ENCODE measurements at places on chromosomes 13 and 19.

GRCh38 chr13:93248627-93249047 lies 22.0 kb downstream of the GPC6 start:
- DNase-seq = no peak

DNA sequence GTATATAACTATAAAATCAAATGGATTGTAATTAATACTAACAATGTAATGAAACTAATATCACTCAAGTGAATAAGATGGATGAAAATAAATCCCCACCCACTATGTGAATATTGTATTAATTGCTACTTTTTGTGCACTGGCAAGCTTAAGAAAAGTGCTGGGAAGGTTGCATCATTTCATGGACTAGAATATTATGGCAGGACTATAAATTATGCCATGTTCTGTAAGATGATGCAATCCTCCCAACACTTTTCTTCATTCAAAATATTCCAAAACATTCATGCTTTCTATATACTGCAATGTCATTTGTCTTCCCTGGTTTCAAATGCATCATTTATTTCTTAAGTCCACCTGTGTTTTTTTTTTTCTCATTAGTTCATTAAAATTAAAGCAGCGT lies 457.6 kb upstream of the GPC6 start:
- DNase-seq = no peak

DNA sequence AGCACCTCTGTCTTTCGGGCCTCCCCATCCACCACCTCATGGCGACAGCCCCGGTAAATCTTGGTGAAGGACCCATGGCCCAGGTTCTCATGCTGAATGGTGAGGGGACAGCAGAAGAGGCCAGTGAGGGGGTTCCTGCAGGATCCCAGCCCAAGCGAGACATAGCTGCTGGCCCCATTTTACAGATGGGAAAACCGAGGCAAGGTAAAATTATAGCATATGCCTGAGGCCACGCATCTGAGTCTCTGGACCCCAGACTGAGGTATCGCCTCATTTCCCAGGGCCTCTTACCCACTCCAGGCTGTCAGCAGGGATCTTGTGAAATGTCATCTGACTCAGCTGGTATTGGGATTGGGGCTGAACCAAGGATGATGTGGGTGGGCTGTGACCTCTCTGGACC lies 9.8 kb downstream of the JAK3 start:
- DNase-seq = no peak

- no peak for DNase-seq
Observed at GRCh38 chr13:113448885-113449692, 4.2 kb downstream of the ADPRHL1 start.

- DNase-seq = no peak
Observed at GRCh38 chr13:67090856-67091255, 139.3 kb downstream of the PCDH9 start.

DNA sequence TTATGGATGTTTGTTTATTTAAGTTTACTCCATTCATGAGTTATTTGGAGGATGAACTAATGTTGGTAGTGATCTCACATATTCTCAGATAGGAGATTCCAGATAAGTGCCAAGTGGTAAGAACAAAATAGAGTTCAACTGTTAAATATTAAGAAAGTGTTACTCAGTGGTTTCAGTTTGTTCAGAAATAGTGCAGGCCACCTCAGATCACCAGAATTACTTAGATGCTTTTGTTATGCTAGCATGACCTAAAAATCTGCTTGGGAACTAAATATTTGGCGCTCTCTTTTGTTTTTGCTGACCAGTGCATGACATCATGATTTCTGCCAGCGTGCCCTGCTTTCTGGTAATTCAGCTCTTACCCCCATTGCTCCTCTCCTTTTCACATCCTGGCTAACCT lies 15.6 kb downstream of the CLDN10 start:
- DNase-seq = no peak

DNA sequence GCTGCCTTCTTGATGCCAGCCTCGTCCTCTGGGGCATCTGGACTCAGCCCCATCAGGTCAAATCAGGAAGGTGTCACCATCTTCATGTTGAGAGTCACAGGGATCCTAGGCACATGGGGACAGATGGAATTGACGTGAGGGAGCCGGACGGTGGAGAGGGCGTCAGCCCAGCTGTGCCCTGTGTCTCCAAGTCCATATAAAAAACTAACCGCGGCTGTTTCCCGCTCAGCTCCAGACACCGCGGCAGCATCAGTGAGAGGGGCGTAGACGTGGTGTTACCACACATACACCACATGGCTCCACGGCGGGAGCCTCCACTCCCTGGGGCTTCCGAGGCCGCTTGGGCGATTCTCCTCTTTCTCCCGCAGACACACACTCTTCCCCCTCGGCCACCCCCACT lies 5.6 kb upstream of the PRR36 start:
- no peak for DNase-seq

DNA sequence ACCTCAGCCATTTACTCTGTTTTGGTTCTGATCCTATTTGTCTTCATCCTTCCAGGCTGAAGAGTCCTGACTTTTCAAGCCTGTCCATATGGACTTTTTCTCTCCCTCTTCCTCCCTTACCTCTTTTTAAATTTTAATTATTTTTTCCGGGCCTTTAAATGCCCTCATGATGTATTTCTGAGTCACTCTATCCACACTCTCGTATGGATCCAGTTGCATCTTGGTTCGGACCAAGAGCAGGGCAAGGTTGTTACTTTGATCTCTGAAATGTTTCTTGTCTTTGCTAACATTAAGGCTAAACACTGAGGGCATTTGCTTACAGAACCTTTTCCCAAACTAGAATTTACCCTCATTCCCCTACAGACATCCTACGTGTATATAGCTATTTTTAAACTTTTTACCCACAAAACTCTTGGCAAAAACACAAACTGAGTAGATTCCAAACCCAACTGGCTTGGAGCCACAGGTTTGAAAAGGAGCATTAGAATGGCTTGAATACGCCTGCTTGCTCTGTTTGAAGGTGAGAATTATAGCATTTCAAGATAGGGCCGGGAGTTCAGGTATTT lies 47.4 kb upstream of the SERPINE3 start:
- DNase-seq = no peak

DNA sequence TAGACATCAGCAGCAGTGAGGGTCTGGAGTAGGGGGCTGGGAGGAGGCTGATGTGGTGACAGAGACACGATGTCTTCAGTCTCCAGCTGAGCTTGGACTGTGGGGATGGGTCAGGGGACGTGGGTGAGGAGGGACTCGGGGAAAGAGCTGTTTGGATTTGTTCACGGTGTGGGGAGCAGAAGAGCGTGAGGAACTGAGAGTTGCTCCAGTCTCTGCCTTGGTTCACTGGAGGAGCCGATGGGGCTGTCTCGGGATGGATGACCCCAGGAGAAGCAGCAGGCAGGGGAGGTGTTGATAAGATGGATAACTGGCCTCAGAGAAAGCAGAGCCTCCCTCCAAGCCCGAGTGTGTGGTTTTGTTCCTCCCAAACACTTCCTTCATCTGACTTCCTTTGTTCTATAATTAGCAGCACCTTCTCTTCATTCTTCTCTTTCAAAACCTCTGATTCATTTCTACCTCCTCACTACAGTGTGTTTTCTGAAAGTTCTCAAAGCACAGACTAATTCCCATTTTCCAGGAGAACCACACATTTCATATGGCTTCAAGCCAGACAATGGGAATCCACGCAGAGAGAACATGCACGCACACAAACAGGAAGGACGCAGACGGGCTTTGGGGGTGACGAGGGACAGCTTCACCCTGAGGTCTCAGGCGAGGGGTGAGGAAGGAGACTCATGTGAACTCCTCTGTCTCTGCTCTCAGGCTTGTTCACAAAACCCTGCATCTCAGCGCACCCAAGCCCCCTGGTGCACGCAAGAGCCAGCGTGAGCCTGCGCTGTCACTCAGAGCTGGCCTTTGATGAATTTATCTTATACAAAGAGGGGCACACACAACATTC lies 18.6 kb downstream of the LAIR2 start:
- DNase-seq = no peak
